Forelimb muscle (tissue), 1 donor: ENCODE measurements at places on chromosomes 2 and 18. TPM values are rescaled to one million over a fixed set of nuclear protein-coding genes. Genes with fewer than 3 reads are reported as not detected.

The GREB1L gene
- polyA plus RNA-seq: 10.6 TPM

The SLC19A3 gene
- 0.56 TPM for polyA plus RNA-seq

The CHRND gene
- 180 TPM for polyA plus RNA-seq

The YES1 gene
- polyA plus RNA-seq: 45.3 TPM

The NPAS2 gene
- 10.6 TPM for polyA plus RNA-seq

The ANO7 gene
- polyA plus RNA-seq: 0.83 TPM

GRCh38 chr2:204909791-204910190, 364.5 kb downstream of the PARD3B start:
- no peak for DNase-seq

GRCh38 chr2:174931724-174932123, 73.5 kb downstream of the CHN1 start:
- DNase-seq: no peak

- DNase-seq: no peak
Observed at GRCh38 chr2:185793532-185794345, 55.1 kb downstream of the FSIP2 start.

DNA sequence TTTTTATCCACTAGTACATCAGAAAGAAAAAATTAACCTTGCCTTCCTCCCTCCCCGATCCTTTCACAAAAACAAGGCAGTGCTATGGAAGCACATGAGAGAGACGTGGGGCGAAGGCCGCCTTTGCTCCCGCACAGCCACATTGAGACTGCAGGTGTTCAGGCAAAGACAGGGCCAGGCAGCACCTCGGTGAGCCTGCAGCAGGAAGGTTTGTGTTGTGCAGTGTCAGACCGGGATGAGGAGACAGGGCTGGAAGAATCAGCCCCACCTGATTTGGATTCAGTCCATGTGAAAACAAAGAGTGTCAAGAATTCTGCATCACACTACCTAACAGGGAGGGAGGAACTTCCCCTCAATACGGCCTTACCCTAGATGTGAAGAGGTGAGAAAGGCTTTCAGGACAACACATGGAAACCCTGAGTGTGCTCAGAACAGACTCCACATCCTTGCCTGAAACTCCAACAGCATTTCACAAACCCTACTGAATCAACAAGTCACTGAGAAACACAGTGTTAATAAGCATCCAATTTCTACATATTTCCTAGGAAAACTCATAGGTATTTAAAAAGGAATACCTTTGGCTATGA, 59.6 kb downstream of the HDAC4 start:
- no peak for DNase-seq

- DNase-seq: no peak
Observed at GRCh38 chr18:2709316-2709715, 53.8 kb downstream of the SMCHD1 start.

GRCh38 chr2:119367472-119368099, 809 bp downstream of the DBI start:
- no peak for DNase-seq

DNA sequence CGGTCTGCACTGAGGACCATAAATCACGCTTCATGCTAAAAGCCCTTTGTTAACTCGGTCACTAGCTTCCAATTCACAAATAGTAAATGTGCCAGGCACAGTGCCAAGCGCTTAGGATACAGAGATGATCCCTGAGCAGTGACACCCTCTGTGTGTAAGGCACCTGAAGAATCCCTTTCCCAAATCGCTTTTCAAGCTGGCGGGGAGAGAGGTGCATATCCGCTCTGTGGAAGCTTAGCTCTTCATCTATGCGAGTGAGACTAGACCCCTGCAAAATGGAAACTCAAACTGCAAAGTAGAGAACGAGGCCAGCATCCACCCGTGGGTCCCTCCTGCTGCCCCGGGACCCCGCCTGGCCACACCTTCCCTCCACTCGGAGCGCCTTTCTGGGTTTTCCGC, 2.4 kb downstream of the PIEZO2 start:
- DNase-seq: no peak

DNA sequence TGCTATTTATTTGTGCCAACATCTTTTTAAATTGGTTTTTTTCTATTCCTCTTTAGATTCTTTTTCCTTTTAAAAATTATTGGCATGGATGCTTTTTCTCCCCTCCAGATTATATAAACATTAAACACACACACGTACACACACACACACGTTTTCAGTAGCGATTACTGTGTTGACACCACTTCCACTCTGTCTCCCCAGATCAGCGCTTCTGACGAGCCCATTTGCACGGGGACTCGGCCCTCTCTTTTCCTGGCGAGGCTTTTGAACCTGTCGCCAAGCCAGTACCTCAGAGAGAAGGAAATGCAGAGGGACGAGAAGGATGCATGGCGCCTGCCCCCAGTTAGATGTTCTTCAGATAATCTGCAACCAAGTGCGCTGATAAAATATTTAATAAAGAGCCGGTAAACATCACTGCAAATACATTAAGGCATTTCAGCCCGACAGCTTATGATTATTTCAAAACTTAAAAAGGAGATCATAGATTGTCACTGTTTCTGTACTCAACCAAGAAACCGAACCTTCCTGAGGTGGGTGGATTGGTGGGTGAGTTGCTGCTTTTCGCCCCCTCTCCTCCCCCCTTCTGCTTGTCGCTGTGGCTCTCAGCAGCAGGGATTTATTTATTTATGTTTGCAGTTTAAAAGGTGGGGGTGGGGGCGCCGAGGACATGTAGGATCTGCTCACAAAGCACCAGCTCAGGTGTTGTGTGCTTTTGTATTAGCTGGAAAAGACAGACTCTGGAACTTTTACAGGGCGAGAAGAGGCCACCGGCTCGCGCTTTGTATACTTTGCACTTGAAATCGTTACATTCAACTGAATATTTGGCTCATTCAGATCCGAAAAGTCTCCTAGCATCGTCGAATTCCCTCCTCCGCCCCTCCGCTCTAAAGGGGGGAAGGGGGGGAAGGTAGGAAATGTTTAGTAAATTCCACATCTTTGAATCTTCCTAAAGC, 787 bp upstream of the TBR1 start:
- DNase-seq: no peak

DNA sequence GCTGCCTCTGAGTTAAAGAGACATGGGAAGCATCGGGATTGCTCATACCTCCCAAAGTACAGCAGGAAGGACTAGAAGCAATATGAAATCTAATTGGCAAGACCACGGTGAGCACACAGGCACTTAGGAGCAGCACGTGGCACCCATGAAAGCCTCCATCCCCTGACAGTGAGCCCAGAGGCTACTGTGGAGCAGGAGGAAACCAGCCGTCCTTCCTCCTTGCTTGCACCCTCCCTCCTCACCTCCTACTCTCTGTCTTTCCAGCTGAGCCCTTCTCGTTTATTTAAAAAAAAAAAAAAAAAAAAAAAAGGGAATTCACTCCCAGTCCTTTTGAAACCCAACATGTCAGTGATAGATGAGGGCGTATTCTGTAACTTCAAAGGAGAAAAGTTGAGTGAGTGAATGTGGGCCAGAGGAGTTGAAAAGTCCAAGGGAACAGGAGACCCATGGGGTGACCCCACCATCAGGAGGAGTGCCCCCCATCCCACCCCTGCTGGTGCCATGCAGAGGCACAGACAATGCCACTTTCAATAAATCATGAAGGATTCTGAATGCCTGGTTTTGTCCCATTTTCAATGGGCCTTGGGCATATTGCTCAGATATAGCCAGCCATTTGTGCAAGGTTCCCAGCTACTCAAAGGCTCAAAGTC, 96.6 kb upstream of the ALPP start:
- DNase-seq: no peak

- no peak for DNase-seq
Observed at GRCh38 chr2:31207790-31208189, 9.5 kb downstream of the CAPN14 start.

- DNase-seq: no peak
Observed at GRCh38 chr2:67489396-67489795, 92.3 kb downstream of the ETAA1 start.

- no peak for DNase-seq
Observed at GRCh38 chr18:13437796-13438506, 219.4 kb downstream of the LDLRAD4 start.
